ENCODE measurements at places on chromosomes 5 and 9.
A peak's percentile ranks its signal among the peaks of the same experiment; 100 is the strongest.

DNA sequence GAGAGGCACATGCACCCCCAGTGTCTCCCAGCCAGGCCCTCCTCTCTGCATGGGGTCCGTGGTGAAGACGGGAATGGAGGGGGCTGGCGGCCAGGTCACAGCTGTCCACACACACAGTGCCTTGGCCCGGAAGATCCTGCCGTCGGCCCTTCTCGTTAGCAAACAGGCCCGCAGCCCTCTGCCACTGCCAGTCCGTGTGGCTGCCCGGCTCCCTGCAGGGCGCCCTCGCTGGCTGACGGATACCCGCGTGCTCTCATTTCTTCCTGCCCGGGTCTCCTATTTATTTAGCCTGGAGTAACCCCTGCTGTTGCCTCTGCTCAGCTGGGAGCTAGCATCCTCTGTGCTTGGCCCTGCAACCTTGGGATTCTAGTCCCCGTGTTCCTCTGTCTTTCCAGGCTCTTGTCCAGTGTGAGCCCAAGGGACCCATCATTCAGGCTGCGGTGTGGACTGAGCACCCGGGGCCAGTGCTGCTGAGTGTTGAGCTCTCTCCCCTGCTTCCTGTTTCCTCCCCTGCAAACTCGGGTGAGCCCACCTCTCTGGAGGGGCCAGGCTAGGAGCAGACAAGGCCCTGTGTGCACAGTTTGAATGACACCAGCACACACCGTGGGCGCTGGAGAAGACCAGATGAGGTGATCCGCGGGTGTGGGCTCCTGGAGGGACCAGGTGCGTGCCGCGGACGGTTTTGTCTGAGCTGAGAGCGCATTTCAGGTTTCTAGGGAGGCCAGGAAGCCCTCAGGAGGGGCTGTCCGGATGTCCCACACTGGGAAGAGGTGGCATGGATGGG is 14.6 kb upstream of the RNU6ATAC start:
- peak; percentile 68 for DNase-seq

GRCh38 chr9:110807956-110808598 is 139.5 kb downstream of the MUSK start:
- peak; percentile 29 for DNase-seq

- DNase-seq = no peak
Measured at GRCh38 chr9:134509281-134509680, 132.3 kb upstream of the COL5A1 start.

DNA sequence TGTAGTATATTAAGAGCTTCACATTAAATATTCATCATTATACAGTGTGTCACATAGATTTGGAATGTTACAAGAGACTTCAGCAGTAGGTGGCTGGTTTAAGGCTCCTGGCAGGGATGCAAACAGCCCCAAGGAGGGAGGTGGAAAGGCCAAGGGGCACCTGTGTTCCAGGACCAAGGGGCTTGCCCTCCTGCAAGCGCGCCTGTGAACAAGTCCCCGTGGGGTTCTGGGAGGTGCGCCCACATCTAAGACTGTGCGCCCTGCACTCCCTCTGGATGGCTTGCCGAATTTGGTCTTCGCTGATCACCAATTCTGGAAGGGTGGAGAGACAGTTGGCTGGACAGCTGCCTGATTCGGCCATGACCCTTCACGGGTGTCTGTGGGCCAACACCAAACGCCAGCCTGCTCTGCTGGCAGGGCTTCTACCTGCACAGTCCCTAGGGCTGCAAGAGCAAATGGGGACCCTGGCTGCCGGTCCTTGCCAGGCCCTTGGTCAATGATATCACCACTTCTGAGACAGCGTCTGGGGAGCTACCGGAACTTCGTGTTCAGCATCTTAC is 12.1 kb upstream of the SLC25A51 start:
- DNase-seq = no peak

DNA sequence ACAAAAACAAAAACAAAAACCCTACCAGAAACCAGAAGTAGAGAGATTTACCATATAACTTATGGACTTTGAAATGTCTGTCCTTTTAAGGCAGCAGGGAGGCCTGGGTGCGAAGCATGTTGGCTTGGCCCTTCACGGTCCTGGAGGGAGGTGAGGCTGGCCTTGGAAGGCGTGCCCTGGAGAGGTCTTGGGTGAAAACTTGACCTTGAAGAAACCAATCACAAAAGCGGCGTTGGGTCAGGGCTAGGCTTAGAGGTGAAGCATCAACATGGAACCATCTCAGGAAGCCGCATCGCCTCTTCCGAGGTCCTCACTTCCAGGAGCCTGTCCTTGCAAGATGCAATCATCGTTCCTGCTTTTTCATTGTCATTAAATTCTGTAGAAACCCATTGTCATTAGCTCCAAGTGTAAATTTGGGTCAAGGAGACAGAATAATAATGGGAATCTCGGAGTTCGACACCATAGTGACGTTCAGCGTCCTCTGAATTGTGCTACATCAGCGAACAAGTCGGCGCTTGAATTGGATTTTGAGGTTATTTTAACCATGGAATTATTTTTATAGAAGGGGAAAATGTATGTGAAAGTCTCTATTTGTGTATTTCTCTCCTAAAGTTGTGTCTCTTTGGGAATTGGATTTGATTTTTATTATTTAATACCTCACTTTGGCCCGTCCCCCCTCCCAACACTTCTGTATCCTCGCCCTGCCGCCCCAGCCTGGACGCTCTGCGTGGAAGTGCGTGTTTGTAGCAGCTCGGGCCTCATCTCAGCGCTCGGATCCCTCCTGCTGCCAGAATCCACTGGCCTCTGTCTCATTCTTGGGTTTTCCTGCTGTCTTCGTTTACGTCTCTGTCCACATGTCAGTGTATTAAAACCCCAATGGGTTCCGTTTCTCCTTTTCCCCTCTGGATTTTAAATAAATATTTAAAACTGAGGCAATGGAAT is 11.1 kb upstream of the ORM1 start:
- DNase-seq = no peak

DNA sequence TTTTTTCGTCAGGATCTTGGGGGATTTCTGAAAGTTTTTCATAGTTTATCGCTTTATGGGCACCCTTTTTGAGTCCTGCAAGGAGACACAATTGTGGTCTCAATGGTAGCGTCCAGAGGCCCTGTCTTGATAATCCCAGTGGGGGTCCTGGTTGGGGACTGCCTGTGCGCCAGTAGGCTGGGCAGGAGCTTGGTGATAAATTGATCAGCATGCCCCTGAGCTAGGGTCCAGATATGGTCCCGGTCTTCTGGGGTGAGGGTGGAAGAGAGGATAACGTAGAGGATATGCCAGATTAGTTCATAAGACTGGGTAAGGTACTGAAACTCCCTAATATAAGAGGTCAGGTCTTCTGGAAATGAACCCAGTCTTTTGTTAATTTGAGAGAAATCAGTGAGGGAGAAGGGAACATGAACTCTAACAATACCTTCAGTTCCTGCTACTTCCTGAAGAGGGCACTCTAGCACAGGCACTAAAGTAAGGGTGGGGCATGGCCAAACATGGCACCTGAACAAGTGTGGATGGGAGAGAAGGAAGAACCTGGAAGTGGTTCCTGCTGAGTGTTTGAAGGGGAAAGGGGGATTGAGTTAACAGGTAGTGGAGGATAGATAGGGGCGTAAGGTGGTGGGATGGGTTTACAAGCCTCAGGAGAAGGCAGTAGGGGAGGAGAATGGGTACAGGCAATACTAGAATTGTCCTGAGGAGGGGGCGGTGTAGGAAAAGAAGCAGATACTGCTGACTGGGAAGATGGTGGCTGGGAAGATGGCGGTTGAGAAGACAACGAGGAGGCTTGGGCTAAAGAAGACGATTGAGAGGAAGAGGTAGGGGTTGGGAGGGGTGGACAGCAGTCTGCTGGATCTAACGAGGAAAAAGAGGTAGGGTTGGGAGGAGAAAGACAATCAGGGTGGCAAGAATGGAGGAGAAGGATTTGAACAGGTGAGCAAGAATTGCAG is 33.8 kb upstream of the ANXA2R start:
- DNase-seq = peak; percentile 38

DNA sequence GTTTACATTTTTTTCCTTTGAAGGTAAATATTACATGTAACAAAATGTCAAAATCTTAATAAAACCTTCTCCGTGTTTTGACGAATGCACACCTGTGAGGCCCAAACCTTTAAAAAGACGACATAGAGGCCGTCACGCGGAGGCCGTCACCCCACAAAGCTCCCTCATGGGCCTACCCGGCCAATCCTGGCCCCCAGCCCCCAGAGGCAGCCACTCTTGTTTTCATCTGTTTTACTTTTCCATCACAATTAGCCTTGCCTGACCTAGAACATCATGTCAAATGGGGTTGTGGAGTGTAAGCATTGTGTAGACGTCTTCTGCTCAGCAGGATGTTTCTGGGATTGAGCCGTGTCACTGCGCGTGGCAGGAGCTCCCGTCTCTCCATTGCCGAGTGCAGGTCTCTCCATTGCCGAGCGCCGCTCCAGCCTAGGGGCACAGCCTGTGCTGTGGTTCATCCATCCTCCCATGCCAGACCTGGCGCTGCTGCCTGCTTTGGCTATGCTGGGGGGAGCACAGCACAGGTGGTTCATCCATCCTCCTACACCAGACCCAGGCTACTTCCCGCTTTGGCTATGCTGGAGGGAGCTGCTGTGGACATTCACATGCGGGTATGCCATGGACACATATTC is 52.2 kb upstream of the IRX4 start:
- no peak for DNase-seq

DNA sequence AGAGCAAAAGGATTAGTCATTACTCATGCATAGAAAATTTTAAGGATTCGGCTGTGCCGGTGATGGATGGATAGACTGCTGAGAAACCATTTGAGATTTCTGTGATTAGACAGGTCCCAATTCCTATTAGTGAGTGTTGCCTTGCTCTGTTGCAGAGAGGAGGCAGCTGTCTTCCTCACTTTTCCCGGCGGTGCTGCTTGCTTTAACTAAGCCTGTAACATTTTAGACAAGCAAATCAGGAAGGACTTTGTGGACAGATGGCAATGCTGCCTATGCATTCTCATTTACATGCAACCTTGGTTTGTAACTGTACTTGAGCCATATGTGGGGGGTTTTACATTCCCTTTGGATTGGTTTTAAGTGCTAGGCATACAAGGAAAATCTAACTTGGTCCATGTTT is 1176.3 kb downstream of the CDH18 start:
- DNase-seq = no peak

- no peak for DNase-seq
Measured at GRCh38 chr9:643966-644365, 197.5 kb upstream of the DMRT1 start.

DNA sequence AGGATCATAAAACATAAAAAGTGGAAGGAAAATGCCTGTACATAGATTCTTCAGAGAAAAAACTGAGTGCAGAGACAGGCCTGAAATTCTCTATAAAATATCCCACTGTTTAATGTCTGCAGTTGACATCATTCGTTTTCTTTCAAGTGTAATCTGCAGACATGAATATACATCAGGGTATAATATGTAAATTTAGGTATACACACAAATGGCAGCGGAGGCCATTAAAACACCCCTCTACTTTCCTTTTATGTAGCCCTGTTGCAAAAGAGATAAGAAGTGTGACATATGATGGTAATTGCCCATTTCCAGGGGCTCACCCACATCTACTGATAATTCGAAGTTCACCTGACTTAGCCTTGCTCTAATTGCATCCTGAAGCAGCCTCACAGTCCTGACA is 164.3 kb downstream of the SLC24A2 start:
- DNase-seq = no peak

- DNase-seq = no peak
Measured at GRCh38 chr5:160605266-160605665, 183.6 kb downstream of the PTTG1 start.

GRCh38 chr9:76926324-76926741 is 20.4 kb upstream of the PRUNE2 start:
- peak; percentile 98 for DNase-seq

- DNase-seq = no peak
Measured at GRCh38 chr5:181161534-181162175, 14.3 kb downstream of the OR2V2 start.

GRCh38 chr9:93813221-93814076 is 141.7 kb downstream of the BARX1 start:
- no peak for DNase-seq

DNA sequence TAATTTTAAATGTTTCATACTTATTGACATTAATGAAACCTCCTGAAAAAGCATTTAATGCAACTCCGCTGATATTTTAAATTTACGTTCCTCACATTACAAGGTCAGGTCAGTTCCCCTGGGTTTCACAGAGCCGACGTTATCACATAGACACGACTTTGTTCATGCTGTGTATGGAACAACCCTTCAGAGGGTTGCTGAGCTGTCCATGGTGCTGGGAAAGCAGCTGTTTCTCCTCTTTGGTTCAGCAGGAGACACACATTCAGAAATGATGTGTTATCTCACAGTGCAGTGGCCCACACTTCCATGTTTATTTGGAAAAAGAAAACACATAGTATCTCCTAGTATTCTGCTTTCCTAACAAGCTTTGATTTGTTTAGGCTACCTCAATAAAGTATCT is 53.5 kb downstream of the PPP2R2B start:
- DNase-seq = peak; percentile 9

DNA sequence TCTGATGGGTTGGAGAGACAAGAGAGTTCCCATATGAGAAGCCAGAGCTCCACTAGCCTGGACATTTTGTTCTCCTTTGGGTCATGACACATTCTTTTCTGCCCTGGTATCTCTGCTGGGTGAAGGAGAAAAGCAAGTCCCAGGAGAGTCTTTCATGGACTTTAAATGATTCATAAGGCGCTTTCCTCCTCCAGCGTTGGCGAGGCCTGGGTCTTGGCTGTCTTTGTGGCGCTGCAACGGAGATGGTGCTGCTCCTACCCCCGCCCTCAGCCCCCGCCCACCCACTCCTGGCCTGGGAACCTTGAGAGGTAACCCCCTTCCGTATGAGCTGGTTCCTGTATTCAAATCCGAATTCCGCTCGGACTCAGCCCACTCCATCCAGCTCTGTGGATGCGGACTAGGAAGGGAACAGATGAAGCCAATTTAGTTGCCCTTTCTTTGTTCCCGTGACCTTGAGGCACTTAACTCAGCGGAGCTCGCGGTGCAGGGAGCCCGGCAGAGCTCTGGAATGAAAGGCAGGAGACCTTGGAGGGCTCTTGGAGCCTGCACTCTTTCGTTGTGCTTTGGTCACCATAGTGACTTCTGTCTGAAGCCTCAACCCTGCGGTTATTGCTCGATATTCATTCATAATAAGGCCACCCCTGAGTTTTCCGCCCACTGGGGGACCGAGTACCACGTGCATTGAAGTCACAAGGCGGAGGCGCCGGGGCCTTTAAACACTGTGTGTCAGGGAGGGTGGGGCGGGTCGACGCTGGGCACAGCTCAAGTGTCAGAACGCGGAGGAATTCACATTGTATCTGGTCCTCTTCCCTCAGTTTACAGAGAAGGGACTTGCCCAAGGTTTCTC is 14.0 kb upstream of the PWWP2A start:
- peak; percentile 65 for DNase-seq

GRCh38 chr5:169803077-169803981 is 166.3 kb downstream of the DOCK2 start:
- DNase-seq = peak; percentile 93

DNA sequence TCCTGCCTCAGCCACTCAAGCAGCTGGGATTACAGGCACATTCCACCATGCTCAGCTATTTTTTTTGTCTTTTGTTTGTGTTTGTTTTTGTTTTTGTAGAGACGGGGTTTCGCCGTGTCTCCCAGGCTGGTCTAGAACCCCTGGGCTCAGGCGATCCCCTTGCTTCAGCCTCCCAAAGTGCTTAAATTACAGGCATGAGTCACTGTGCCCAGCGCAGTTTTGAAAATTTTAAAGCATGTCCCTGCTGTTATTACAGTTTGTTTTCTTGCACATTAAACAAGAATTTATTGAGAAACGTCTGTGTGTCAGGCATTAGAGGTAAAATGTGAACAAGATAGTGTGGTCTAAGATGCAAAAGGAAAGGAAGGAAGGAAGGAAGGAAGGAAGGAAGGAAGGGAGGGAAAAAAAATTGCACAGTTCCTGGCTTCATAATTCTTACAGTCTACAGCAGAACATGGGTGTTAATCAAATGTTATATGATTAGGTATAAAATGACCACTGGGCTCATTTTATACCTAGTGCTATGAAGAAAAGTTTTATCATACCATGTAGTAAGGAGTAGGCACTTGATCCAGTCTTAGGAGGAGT is 205.4 kb downstream of the SNX18 start:
- DNase-seq = peak; percentile 79
